ENCODE measurements at places on chromosomes 1 and 21. TPM values are rescaled to one million over a fixed set of nuclear protein-coding genes. Genes with fewer than 3 reads are reported as not detected.

The KCNAB2 gene
- 39.1 TPM for total RNA-seq

DNA sequence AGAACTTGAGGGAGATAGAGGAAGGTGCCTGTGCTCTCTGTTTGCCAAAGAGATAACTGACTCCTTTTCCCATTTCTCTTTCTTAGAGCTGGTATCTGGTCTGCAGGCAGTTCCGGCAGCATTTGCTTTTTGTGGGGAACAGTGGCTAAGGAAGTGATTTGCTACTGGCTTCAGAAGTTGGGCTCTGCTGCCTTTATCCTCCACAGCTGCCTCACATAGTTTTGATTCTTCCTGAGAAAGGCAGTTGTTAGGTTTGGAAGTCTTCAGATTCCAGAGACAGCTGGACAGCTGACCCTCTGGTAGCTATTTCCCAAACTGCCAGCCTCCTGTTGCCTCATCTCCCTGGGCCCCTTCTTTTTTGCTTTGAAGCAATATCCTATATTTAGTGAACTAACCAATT is 62.6 kb upstream of the MACF1 start:
- no peaks in the 10 kb centered on the region for H3K27me3 ChIP-seq
- no peak overlapping the region for H3K4me3 ChIP-seq
- H3K36me3 ChIP-seq, result no peaks in the 10 kb centered on the region
- H3K27ac ChIP-seq, result peak overlapping the region; percentile 45

- DNase-seq, result no peak
- H3K36me3 ChIP-seq, result no peaks in the 10 kb centered on the region
- H3K4me3 ChIP-seq, result peak overlapping the region; percentile 88
Measured at GRCh38 chr1:3067671-3068563, 1.1 kb upstream of the PRDM16 start.

- no peaks in the 10 kb centered on the region for H3K36me3 ChIP-seq
- DNase-seq, result no peak
- no peak overlapping the region for H3K4me3 ChIP-seq
- H3K27me3 ChIP-seq, result no peaks in the 10 kb centered on the region
- no peak overlapping the region for H3K27ac ChIP-seq
- no peaks in the 10 kb centered on the region for H3K4me1 ChIP-seq
Measured at GRCh38 chr21:17823846-17824245, 4.7 kb upstream of the C21orf91 start.

DNA sequence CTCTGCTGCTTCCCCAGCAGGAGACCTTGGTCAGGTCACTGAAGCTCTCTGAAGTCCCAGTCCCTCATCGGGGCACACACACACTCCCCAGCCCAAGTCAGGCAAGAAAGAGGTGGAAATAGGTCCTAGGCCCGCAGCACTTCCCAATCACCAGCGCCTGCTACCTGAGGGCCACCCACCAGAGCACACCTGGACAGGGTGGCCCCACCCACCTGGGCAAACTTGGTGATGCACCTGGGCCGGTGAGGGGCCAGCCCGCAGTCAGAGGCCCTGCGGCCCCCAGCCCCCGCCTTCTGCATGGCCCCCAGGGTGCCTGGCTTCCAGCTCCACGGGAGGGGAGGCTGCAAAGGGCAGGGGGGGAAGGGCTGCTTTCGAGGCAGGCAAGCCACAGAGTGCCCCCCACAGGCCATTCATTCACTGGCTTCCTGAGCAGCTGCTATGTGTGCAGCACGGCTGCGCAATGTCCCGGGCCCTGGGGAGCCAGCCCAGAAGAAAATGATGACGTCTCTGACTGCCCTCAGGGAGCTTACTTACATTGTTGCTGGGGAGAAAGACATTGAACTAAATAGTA is 4.7 kb downstream of the SH2D5 start:
- H3K4me3 ChIP-seq, result no peak overlapping the region
- peaks cover 17% of the 10 kb centered on the region for H3K4me1 ChIP-seq
- H3K36me3 ChIP-seq, result no peaks in the 10 kb centered on the region
- H3K27me3 ChIP-seq, result peaks cover 55% of the 10 kb centered on the region
- no peak for DNase-seq

- no peaks in the 10 kb centered on the region for H3K4me1 ChIP-seq
- no peaks in the 10 kb centered on the region for H3K36me3 ChIP-seq
- H3K4me3 ChIP-seq, result no peak overlapping the region
- H3K27ac ChIP-seq, result no peak overlapping the region
- no peaks in the 10 kb centered on the region for H3K27me3 ChIP-seq
- DNase-seq, result no peak
Measured at GRCh38 chr1:86646256-86646655, 58.1 kb upstream of the SH3GLB1 start.

Measured in stomach (tissue), 19 donors.